ENCODE measurements at places on chromosomes 1 and 21.

- DNase-seq, result no peak
Measured at GRCh38 chr1:150564051-150564991, 15.1 kb downstream of the MCL1 start.

DNA sequence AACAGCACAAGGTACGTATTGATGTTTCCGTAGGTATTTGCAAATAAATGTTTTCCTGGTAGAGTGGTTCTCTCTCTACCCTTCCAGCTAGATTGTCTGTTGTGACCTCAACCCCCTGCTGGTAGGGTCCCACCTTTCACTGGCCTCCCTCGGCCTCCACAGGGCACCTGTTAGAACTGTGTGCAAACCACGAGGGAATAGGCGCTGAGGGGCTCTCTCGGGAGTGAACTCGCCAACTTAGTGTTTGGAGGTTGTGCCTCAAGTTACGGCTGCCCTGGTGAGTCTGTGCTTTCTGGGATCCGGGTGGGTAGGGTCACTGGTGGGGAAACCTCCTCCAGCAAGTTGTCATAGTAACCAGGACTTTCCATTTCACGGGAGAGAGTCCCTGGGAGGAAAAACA, 204.7 kb upstream of the EDN2 start:
- no peak for DNase-seq

DNA sequence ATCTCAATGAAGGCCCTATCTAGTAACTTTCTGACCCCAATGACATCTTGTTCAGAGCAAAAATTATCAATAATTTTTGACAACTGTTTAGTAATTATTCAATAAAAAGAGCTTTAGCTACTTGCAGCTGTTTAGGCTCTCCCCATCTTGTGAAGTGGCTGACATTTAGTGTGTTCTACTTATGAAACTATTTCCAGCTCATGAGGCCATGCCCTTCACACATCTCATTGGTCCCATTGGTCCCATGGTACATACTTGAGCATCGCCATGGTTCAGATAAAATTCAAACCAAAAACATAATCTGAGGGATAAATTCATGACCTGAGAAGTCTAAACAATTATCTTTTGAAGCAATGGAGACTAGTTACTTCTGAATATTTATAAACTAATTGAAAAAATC, 24.2 kb downstream of the SPRTN start:
- DNase-seq, result no peak

DNA sequence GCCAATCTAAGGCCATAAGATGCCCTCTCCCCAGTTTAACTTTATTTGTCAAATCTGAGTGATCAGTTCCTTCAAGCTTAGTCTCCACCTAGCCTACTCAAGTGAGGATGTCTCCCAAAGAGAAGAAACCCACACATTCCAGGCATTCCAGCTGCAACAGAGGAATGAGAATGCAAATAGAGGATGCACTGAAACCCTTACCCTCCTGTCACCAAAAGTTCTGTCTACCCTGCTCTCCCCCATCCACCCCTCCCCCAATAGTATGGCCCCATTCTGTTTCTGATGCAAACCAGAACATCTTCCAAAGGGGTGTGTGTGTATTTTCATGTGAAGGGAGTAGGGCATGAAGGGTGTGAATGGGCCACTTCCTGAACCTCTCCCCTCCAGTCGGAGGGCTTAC, 3.0 kb downstream of the DUSP23 start:
- DNase-seq, result no peak

- no peak for DNase-seq
Measured at GRCh38 chr1:8846263-8846662, 28.8 kb upstream of the RERE start.

GRCh38 chr1:155030243-155030795, 3.3 kb downstream of the DCST2 start:
- DNase-seq, result no peak

DNA sequence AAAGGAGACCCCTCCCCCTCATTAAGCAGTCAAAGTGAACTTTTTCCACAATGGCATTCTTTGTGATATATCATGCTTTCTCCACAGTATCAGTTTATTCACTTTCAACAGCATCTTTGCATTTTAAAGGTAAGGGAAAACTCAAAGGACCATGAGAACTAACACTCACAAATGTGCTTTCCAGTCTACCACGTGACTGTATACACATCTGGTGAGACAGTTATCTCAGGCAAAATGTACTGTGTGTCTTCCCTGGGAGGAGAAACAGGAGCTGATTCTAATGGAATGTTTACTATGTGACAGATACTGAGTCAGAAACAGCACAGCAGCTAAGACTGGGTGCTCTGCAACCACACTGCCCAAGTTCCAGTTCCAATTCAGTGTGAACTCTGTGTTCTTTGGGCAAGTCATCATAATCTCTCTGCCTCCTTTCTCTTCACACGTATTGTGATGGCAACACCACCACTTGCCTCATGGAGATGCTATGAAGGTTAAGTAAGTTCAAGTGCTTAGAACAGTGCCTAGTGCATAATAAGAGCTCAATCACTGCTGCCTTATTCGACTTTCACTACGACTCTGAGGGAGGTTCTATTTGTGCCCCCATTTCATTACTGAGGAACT, 79.0 kb downstream of the SLC45A1 start:
- peak; percentile 86 for DNase-seq

DNA sequence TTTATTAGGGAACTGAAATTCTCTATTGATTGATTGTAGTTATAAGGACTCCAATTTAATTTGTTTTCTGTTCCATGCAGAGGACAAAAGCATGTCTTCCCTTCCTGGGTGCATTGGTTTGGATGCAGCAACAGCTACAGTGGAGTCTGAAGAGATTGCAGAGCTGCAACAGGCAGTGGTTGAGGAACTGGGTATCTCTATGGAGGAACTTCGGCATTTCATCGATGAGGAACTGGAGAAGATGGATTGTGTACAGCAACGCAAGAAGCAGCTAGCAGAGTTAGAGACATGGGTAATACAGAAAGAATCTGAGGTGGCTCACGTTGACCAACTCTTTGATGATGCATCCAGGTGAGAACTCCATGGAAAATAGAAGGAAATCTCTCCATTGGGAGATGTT, 1.5 kb downstream of the SETDB1 start:
- DNase-seq, result no peak

GRCh38 chr21:39661740-39662139, 49.0 kb downstream of the B3GALT5 start:
- DNase-seq, result no peak

GRCh38 chr1:155160128-155160527, 13.0 kb downstream of the KRTCAP2 start:
- no peak for DNase-seq

- no peak for DNase-seq
Measured at GRCh38 chr1:213561870-213562269, 425.9 kb upstream of the PROX1 start.

DNA sequence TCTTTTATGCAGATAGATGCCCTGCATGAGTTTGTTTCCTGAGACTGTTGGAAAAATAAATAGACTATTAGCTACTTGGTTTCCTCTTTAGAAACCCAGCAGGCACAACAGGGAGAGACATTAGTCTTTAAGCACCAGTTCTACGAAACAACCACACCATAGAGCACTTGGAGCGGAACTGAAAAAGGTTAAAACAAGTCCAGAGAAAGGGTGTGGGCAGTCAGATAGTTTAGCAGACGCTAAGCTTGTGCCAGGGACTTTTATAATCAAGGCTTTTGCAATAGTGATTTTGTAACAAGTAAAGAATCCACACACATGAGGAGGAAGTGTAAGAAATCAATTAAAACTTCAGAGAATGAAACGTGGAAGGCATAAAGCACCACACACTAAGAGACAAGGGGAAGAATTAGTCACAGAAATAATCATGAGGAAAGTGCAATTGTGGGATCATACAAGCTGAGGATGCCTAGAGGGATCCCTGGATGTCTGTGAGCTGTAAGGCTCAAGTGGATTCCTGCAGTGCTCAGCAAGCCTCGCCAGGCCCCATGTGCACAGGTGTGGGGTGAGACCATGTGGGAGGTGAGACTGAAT, 37.8 kb upstream of the TLR5 start:
- DNase-seq, result peak; percentile 59

- no peak for DNase-seq
Measured at GRCh38 chr1:40748841-40749718, 34.5 kb upstream of the KCNQ4 start.

DNA sequence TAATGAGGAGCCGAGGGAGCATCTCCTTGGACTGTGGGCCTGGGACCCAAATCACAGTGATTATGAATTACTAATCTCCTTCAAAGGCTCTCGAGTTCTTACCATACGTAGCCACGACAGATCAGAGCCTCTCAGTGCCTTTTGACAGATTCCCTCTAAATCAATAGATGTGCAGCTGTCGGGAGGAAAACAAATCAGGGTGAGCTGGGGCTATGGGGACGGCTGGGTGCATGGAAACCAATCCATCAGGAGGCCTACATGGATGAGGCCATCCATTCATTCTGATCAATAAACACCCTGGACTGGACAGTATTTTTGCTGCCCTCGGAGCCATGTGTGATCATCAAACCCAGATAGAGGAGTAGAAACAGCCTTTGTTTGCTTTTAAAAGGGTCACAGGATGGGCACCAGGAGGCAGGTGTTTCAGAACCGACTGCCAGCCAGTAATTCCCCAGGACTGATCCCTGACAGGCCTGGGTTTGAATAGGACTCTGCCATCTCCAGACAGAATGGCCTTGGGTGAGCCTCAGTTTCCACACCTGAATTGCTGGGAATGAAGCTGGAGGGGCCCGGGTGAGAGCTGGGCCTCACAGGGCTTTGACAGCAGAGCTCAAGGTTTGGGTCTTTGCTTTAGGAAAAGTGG, 532.8 kb downstream of the MATN1 start:
- no peak for DNase-seq

GRCh38 chr1:183164963-183165362, 21.1 kb upstream of the LAMC2 start:
- no peak for DNase-seq

- no peak for DNase-seq
Measured at GRCh38 chr1:175665616-175666015, 77.8 kb downstream of the TNR start.

GRCh38 chr1:71651214-71651613, 570.4 kb upstream of the ZRANB2 start:
- DNase-seq, result no peak

DNA sequence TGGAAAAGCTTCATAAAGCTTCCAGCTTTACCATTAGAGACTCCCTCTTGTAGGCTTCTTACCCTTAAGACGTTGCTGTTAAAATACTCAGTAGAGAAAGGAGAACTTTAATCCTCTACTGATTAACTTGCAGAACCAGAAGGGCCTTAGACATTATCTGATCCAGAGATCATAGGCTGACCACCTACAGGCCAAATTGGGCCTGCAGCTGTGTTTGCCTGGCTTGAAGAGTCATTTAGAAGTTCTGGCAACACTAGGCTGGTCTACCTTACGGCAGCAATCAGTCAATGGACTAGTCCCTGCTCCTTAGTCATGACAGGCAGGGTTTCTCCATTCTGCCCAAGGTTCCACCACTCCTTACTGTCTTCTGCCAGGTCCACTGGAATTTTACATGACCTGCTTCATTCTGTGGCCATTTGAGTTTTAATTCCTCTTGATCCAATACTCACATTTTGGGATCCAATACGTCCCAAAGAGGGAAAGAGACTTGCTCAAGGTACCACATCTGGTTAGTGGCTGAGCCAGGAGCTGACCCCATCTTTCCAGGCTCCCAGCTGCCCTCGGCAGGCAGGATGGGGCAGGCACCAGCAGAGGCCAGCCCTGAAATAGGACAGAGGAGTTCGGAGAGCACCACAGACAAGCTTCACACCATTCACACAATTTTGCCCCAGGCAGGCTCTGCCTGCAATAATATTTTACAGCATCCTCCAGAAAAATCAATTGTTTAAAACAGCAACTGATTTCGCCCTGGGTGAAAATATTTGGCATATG, 96.8 kb downstream of the TNR start:
- no peak for DNase-seq

DNA sequence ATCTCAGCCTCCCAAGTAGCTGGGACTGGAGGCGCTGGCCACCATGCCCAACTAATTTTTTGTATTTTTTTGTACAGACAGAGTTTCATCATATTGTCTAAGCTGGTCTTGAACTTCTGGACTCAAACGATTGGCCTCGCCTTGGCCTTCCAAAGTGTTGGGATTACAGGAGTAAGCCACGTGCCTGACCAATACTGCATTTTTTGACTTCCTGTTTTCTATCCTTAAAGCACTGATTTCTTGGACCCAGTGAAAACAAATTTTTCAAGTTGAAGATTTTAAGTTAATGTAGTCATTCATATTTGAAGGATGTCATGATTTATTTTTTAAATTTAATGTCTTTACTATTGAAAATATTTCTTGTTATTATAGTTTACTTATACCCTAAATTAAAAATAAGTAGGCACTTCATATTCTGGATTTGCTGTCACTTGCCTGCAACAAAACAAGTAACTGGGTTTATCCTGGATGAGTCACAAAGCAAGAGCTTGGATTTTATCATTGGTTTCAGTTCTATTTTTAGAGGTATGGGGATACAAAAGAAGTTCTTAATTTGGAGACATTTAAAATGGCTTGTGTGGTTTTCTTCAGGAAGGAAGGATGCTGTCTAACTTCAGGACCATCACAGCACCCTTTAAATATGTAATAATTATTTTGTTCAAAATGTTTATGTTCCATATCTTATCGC, 2.2 kb upstream of the VPS45 start:
- DNase-seq, result peak; percentile 25

DNA sequence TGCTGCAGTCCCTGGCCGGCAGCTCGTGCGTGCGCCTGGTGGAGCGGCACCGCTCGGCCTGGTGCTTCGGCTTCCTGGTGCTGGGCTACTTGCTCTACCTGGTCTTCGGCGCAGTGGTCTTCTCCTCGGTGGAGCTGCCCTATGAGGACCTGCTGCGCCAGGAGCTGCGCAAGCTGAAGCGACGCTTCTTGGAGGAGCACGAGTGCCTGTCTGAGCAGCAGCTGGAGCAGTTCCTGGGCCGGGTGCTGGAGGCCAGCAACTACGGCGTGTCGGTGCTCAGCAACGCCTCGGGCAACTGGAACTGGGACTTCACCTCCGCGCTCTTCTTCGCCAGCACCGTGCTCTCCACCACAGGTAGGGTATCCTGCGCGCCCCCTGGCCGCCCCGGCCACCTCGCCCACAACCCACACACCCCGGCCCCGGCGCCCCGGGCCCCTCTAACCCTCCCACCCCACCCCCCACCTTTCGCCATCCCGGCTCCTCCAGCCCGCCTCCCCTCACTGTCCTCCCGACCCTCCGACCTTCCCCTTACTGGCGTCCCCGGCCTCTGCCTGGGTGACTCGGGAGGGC, 352 bp downstream of the KCNK1 start:
- DNase-seq, result peak; percentile 74

DNA sequence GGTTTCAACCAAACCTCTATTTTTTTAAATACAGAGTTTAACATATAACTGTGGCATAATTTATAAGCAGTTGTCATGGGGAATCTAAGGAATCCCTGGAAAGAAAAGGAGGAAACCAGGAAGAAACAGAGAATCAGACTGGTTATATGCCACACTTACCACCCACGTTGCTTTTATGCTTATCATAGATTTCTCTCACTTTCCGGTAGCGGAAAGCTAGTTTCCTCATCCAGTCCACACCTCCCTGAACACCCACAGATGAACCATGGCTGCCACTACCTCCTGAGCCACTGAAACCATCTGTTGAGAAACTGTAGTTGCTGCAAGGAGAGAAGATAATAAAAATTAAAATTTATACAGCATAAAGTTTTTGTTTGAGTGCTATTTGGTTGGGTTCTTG, 33.5 kb downstream of the XKR8 start:
- DNase-seq, result no peak

All from AG20443 (cell line).